ENCODE measurements at places on chromosomes 3 and 15.

- no peak for DNase-seq
These were observed 25.4 kb downstream of the CFAP100 start for GRCh38 chr3:126419886-126420786.

DNA sequence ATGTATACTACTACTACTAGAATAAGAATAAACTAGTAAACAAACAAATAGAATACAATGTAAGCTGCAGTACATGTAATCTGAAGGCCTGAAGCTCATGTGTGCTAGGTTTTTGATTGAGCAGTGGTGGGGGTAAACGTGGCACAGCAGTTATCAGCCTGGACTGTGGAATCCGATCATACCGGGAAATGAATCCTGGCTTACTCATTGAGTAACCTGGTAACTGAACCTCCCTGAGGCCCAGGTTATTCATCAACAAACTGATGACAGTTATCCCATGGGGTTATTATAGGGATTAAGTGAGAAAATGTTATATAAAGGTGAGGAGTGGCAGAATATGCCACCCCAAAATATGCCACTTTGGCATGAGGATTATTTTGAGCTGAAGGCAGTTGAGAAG, 339.1 kb downstream of the FHIT start:
- no peak for DNase-seq

GRCh38 chr3:143507735-143508580, 340.3 kb downstream of the SLC9A9 start:
- DNase-seq, result peak; percentile 88

- DNase-seq, result no peak
These were observed 33.0 kb upstream of the SNRK start for GRCh38 chr3:43253294-43253693.

GRCh38 chr3:42412526-42413155, 2.2 kb upstream of the LYZL4 start:
- no peak for DNase-seq

DNA sequence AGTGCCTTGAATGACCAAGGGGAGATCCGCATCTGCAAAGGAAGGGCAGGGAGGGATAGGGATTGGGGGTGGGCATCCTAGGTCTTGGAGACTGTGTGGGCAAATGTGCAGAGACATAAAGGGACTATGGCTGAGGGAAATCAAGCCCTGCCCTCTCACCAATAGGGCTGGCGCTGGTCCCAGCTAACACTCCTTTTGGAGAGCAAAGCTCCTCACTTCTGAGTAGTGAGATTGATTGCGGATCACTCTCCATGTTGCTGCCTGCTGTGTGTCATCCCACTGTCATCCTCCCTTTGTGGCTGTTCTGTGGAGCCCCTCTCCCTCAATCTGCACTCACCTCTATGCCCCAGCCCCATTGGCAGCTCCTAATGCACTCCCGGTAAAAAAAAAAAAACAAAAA, 2.2 kb upstream of the CELSR3 start:
- DNase-seq, result peak; percentile 41

- no peak for DNase-seq
These were observed 87.2 kb upstream of the TNFAIP8L3 start for GRCh38 chr15:51181905-51182304.

- DNase-seq, result no peak
These were observed 287.3 kb upstream of the COL8A1 start for GRCh38 chr3:99351122-99351521.

- DNase-seq, result peak; percentile 33
These were observed 6.3 kb downstream of the EFCAB12 start for GRCh38 chr3:129421988-129422745.

DNA sequence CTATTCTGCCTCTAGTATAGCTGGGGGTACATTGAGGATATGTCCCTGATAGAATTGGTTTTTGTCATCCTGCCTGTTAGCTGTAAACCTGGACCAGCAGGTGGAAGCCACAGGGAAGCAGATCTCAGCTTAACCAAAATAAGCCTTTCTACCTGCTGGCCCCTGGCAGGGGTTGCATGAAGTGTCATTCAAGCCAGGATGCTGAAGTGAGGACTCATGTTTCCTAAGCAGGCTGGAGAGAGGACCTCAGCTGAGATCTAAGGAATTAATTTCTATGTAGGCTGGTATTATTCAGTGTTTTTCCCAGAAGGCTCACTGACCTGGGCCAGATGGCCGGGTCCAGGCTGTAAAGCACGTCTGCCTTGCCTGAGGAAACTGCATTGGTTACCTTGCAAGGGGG, 128.9 kb downstream of the MEGF11 start:
- DNase-seq, result no peak

- no peak for DNase-seq
These were observed 98.2 kb upstream of the NR2E3 start for GRCh38 chr15:71712182-71712581.

DNA sequence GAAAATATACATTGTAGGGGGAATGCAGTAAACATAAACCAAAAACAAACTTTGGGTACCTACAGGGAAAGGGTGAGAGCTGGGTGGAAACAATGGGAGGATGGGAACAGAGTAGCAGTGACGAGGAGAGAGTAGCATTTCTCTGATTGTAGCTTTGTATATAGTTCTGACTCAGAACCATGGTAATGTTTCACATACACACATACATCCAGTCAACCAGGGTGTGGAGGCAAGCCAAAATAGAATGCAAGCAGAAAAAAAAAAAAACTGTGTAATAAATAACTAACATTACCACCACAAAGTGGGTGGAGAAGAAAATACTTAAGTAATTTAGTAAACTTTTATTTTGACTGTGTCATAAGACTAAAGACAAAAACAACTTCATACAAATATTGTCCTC, 27.2 kb downstream of the BCL2A1 start:
- peak; percentile 20 for DNase-seq

All from foreskin fibroblast (primary cell).